M059J (cell line): ENCODE measurements at places on chromosomes 13 and 19.

GRCh38 chr13:38496917-38497316 is 147.3 kb downstream of the UFM1 start:
- no peak for DNase-seq

- no peak for DNase-seq
These were observed at the start of gene ARL11 for GRCh38 chr13:49627831-49628652. Gene ARL11, plus strand, starts transcription at chr13:49628507. Its CDS starts 1,941 bp downstream, at chr13:49630448.

GRCh38 chr19:27905074-27905473 is 1307.9 kb downstream of the UQCRFS1 start:
- no peak for DNase-seq

GRCh38 chr13:45297456-45298205 is 43.4 kb downstream of the TPT1 start:
- no peak for DNase-seq

GRCh38 chr19:11729586-11729985 is 9.2 kb downstream of the ZNF823 start:
- DNase-seq: no peak

- DNase-seq: no peak
These were observed 24.5 kb downstream of the PPP5C start for GRCh38 chr19:46371371-46371901.

- no peak for DNase-seq
These were observed 133.2 kb downstream of the LMO7 start for GRCh38 chr13:75769141-75769905.

GRCh38 chr19:24098359-24098758 is 11.4 kb downstream of the ZNF254 start:
- DNase-seq: no peak

GRCh38 chr19:46993622-46994021 is 26.0 kb upstream of the NPAS1 start:
- DNase-seq: no peak

- DNase-seq: no peak
These were observed 23.1 kb downstream of the ELF1 start for GRCh38 chr13:40995997-40996396.

- DNase-seq: no peak
These were observed 500.5 kb upstream of the SPRY2 start for GRCh38 chr13:80841414-80841813.

DNA sequence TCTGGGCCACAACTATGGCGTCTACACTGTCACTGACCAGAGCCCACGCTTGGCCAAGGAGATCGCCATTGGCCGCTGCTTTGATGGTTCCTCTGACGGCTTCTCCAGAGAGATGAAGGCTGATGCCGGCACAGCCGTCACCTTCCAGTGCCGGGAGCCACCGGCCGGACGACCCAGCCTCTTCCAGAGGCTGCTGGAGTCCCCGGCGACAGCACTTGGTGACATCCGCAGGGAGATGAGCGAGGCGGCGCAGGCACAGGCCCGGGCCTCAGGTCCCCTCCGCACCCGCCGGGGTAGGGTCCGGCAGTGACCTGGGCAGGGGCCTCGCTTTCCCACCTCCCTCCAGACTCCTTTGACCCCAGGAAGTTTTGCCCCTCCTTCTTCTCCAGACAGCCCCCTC is 7.6 kb downstream of the CILP2 start:
- no peak for DNase-seq

DNA sequence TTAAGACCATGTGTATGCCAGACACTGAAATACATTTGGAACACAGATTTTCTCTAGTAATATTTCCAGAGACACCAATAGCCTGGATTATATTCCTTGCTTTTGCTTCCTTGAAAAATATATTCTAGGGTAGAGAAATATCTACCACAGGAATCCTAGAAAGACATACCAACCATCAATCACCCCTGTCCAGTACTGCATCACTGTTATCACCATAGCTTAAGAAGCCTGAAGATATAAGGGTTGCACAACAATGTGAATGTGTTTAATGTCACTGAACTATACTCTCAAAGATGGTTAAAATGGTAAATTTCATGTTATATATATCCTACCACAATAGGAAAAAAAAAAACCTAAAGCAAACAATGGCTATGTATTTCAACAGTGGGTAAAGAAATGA is 163.6 kb downstream of the DIAPH3 start:
- DNase-seq: no peak

DNA sequence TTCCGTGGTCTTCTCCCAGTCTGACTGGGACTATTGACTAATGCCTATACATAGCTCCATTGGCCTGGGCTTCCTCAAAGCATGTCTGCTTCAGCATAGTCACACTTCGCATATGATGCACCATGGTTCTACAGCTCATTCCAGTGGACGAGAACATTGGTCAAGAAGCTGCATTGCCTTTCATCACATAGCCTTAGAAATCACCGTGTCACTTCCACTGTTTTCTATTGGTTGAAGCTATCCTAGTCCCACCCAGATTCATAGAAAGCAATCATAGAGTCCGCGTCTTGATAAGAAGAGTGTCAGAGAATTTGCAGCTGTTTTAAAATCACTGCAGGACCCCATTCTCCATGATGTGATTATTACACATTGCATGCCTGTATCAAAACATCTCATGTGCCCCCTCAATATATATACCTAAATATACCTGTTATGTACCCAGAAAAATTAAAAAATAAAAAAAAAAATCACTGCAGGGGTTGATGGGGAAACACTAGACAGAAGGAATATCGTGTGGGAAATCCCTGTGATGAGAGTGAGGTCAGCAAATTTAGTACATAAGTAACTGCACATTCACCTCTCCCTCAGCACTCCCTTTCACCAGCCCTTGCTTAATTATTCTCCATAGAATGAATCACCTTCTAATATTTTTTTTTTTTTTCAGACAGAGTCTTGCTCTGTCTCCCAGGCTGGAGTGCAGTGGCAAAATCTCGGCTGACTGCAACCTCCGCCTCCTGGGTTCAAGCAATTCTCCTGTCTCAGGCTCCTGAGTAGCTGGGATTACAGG is 2.2 kb upstream of the ARHGAP33 start:
- DNase-seq: peak; percentile 32

DNA sequence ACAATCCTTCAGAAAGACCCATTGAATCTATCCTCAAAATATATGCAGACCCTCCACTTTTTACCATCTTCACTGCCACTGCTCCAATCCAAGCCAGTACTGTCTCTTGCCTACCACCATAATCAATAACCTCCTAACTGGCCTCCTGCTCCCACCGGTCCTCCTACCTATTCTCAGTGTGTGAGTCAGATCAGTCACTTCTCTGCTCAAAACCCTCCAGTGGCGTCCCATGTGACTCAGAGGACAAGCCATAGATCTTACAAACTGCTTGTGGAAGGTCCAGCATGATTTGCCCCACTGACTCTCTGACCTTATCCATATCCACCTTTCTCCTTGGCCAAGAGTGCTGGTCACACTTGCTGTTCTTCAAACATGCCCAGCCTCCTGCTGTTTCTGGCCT is 23.4 kb upstream of the MBNL2 start:
- peak; percentile 18 for DNase-seq

DNA sequence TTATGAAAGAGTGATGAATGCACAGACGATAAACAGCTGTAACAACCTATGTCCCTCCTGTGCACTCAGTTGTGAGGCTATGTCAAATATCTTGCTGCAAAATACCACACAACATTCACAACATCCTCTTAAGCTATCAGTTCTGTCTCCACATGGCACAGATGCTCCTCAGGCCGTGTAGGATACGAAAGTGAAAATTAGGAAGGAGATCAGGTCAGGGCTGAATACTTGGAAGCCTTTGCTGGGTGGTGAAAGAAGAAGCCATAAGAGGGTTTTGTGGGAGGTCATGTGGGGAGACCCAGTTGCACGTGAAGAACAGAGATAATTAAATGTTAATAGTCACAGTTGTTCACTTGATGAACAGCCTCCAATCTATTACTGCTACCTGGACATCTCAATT is 58.9 kb downstream of the RXFP2 start:
- DNase-seq: no peak

GRCh38 chr19:42323852-42324654 is 1.4 kb upstream of the MEGF8 start:
- no peak for DNase-seq

DNA sequence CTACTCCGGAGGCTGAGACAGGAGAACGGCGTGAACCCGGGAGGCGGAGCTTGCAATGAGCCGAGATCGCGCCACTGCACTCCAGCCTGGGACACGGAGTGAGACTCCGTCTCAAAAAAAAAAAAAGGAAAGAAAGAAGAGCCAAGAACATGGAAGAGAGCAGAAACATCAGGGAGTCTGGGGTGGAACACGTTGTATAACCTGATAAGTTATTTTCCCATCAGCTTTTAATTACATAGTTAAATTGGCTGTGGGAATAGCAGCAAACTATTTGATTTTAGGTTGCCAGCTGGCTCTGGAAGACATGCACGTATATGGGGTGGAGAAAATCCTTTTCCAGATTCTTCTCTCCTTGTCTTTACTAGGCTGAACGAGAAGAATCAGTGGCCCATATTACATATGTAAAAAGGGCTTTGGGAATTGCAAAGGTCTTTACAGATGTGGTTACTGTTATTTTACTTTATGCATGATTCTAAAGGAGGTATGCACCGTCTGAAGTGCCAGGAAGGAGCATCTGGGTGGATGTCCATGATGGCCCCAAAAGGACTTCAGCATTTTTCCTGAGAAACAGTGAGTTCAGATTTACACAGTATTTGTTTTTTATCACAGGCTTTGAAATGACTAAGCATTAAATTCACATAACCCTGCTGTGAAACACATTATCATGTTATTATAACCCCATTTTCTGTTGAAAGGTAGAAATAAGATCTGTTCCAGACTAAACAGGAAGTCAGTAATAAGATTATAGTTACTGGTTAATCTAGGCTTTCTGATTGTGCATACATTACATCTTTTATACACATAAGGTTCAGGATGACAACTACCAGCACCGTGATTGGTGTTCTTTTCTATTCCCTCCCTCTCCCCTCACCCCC is 4.6 kb upstream of the NAA16 start:
- no peak for DNase-seq

- peak; percentile 80 for DNase-seq
These were observed 214.0 kb downstream of the ENOX1 start for GRCh38 chr13:43572656-43573360.

DNA sequence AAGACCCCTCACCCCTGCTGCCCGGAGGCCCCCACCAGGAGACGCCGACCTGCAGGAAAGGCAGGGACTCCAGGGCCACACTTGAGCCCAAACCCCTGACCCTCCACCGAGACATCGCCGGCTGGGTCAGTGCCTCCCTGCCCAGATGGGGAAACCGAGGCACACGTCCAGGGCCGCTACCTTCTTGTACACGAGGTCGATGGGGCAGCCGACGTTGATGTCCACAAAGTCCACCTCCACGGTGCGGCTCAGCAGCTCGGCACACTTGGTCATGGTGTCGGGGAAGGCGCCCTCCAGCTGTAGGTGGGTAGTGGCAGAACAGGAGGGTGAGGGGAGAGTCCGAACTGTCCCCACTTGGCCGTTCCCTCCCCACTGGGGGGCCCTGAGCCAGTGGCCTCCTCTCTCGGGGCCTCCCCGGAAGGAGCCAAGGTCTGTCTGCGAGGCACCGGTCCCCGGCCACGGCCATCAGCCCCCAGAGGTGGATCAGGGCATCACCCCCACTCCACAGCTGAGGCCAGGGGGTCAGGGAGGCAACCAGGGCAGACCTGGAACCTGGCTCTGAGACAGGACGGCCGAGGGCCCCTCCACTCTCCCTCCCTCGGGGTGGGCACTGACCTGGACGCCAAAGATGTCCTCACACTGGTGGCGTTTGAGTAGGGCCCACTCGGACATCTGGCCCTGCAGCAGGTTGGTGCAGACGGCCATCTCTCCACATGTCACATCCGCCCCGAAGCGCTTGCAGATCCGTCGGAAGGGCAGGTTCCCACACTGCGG is 3.0 kb upstream of the PRR22 start:
- no peak for DNase-seq

- peak; percentile 82 for DNase-seq
These were observed 21.0 kb downstream of the ZNF114 start for GRCh38 chr19:48290771-48291488.

DNA sequence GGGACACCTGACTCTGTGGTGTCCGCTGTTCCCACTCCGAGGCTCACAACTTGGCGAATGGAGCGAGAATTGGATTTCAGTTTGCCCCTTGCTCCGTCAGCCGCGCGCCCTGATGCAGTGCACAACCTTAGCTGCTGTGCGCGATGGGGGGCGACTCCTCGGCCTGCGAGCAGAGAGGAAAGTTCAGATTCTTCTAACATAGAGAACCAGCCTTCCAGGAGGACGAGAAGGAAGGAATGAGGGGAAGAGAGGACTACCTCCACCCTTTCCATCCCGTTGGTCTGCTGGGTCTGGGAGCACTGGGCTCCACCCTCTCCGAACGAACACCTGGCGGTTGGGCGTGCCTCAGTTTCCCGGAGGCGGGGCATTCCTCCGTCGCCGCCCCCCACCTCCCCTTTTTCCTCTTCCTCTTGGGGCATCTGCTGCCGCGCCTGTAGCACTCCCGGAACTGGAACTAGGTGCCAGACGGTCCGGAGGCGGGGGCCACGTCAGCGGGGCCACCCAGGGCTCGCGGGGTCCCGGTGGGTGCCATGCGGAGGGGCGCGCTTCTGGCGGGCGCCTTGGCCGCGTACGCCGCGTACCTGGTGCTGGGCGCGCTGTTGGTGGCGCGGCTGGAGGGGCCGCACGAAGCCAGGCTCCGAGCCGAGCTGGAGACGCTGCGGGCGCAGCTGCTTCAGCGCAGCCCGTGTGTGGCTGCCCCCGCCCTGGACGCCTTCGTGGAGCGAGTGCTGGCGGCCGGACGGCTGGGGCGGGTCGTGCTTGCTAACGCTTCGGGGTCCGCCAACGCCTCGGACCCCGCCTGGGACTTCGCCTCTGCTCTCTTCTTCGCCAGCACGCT is at the start of gene KCNK6:
Gene KCNK6, plus strand, starts transcription at position 425 of the 838 bp plus-strand sequence. Its CDS starts 106 bp downstream, at position 531.
- peak; percentile 27 for DNase-seq

- DNase-seq: no peak
These were observed 7.2 kb downstream of the UHRF1 start for GRCh38 chr19:4916292-4917082.

DNA sequence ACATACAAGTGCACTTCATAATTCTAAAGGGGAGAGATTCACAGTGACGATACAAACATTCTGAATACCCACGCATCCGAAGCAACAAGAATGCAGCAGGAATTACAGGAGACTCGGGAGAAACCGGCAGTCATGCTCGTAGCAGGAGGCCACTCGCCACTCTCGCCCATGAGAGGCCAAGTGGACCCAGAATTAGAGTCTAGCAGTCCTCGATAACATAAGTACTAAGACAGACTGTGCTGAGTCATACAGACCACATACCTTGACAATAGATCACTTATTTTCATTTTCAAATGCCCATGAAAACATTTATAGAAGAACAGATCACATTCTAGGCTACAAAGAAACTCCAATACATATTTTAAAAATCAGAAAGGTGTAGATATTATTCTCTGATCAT is 299.1 kb upstream of the TSHZ3 start:
- no peak for DNase-seq

DNA sequence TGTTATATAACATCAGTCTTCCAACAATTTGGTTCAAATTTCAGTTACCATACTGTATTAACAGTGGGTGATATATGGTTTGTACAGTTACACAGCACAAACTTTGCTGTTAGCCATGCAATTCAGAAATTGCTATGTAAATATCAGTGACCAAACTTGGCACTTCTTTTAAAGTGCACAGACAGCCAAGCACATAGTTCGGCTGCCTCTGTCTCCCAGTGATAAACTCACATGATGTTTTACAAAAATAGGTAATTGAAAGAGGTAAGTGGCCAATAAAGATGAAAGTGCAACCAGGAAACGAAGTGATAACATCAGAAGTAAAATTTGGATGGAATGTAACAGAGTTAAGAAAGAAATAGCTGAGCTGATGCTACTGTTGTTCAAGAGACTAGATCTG is 143.9 kb downstream of the PCDH9 start:
- DNase-seq: no peak
